ENCODE measurements at places on chromosomes 16 and 17.

DNA sequence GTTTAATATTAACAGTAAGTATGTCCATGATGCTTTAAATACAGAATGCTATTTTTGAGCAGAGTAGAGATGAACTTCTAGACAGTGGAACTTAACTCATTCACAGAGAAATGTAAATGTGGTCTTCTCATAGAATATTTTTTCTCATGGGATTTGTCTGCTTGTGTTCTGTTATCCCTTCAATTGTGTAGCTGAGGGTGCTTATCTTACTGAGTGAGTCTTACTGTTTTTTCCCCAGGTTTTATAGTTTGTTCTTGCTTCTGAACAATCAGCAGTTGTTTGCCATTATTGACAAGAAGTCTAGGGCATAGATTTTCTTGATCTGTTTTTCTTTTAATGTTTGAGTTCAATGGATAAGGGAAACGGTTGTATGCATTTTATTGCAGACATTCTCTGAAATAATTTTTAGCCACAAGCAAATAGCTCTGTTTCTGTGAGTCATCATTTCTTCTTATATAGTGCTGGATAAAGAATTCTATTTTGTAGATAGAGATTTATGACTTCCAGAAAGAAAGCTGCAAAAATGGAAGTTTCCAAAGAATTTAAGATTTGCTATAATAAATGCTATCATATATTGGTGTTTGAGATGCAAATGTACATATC, 60.5 kb downstream of the NF1 start:
- peak; percentile 43 for DNase-seq

GRCh38 chr17:39144416-39144840, 7.0 kb downstream of the PLXDC1 start:
- DNase-seq = no peak

DNA sequence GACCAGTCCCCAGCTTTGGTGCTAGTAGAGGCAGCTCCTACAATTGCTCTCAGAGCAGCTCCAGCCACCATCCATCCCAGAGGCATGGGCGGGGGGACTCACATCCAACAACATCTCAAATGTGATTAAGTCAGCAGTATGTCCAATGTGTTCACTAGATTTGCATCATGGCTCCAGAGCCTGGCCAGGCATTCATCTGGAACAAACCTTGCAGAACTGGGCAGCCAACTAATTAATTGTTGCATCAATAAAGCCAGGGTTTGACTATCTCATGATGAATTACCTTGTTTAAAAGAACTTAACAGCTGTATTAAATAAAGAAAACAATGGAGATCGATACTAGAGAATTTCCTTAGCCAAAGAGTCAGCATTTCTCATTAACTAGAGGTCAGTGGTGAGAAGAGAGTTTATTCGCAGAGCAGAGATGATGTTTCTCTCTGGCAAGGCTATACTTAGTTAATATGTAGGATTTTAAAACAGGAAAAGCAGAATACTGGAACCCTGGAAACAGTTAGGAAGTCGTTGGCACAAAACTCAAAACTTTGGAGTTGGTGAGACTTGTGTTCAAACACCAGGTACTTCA, 494.4 kb downstream of the GRIN2A start:
- no peak for DNase-seq

- peak; percentile 65 for DNase-seq
Measured at GRCh38 chr17:46770818-46771560, 47.5 kb downstream of the WNT3 start.

DNA sequence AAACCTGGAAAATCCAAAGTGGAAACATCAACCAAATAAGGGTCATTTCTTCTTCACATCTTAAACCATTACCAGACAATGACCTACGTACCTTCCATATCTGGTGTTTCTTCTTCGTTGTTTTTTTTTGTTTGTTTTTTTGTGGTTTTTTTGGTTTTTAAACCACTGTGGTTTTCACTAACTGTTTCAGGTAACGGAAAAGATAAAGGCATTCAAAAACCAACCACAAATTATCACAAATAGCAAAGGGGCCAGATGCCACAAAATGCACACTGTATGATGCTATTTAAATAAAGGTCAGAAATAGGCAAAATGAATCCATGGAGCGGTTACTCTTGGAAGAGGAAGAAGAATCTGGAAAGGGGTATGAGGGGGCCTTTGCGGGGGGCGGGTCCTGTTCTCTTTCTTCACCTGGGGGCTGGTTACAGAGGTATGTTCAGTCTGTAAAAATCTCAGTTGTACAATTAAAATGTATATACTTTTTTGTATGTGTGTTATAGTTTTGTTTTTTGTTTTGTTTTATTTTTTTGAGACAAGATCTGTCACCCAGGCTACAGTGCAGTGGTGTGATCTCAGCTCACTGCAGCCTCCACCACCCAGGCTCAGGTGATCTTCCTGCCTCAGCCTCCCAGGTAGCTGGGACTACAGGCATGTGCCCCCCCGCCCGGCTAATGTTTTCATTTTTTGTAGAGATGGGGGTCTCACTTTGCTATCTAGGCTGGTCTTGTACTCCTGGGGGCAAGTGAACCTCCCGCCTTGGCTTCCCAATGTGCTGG, 29.6 kb downstream of the LITAF start:
- no peak for DNase-seq

GRCh38 chr16:65981057-65981456, 385.4 kb upstream of the CDH5 start:
- no peak for DNase-seq

- DNase-seq = no peak
Measured at GRCh38 chr17:60300949-60301348, 91.0 kb downstream of the USP32 start.

DNA sequence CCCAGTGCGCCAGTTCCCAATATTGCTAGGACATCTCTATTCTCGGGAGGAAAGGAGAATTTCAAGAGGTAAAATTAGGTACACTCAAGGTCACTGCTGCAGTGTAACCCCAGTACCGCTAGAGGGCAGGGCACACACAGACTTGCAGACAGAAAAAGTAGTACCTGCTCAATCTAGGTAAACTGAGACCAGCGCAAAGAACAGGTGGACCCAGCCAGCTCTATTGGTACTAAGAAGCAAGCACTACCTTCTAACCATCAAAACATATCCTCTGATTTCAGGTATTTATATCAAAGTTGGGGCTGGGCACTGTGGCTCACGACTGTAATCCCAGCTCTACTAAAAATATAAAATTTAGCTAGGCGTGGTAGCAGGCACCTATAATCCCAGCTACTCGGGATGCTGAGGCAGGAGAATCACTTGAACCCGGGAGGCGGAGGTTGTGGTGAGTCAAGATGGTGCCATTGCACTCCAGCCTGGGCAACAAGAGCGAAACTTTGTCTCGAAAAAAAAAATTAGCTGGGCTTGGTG, 3.6 kb upstream of the WDR81 start:
- DNase-seq = peak; percentile 66

- no peak for DNase-seq
Measured at GRCh38 chr16:60674241-60674640, 1362.0 kb downstream of the CDH8 start.

- DNase-seq = no peak
Measured at GRCh38 chr17:261635-262034, 80.2 kb upstream of the DOC2B start.
